ENCODE measurements at places on chromosomes 1 and 21. TPM values are rescaled to one million over a fixed set of nuclear protein-coding genes. Genes with fewer than 3 reads are reported as not detected.

- DNase-seq, result no peak
Measured at GRCh38 chr1:47938520-47938919, 58.7 kb downstream of the TRABD2B start.

Gene ZNF683
- 0.69 TPM for total RNA-seq

GRCh38 chr1:18632218-18632588, 1.6 kb downstream of the PAX7 start:
- no peak for DNase-seq

- DNase-seq, result no peak
Measured at GRCh38 chr1:42690477-42691156, 8.4 kb downstream of the YBX1 start.

GRCh38 chr1:8456991-8457390, 139.1 kb downstream of the SLC45A1 start:
- no peak for DNase-seq

GRCh38 chr1:27872059-27872801, at the start of gene THEMIS2:
THEMIS2 (plus strand) TSS chr1:27872544; CDS start chr1:27872572, 28 bp downstream.
- peak; percentile 81 for DNase-seq

Data from activated CD8-positive, alpha-beta T cell treated with anti-CD3 and anti-CD28 coated beads for 36 hours (primary cell).